ENCODE measurements at places on chromosomes 7 and 10. TPM values are rescaled to one million over a fixed set of nuclear protein-coding genes. Genes with fewer than 3 reads are reported as not detected.

DNA sequence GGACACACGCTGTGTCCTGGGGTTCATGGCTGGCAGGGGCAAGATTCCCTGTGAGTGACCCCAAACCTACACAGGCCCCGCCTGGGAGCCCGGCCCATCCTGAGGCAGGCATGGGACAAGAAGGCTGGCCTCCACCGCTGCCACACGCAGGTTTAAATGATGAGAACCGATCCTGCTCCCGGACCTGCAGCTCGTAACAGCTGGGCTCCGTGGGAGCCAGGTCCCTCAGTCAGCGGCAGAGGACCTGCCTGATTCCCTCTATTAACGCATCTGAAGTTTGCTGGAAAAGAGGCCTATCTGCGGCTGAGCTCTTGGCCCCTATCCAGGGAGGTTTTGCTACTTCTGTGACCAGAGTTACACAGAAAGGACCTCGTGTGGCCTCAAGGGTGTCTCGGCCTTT, 112.3 kb downstream of the VIPR2 start:
- DNase-seq = no peak

Gene RBP4
- not detected for total RNA-seq

GRCh38 chr10:22959950-22960349, 32.1 kb downstream of the ARMC3 start:
- DNase-seq = no peak

- no peak for DNase-seq
Measured at GRCh38 chr10:80580638-80581468, 43.2 kb downstream of the SH2D4B start.

DNA sequence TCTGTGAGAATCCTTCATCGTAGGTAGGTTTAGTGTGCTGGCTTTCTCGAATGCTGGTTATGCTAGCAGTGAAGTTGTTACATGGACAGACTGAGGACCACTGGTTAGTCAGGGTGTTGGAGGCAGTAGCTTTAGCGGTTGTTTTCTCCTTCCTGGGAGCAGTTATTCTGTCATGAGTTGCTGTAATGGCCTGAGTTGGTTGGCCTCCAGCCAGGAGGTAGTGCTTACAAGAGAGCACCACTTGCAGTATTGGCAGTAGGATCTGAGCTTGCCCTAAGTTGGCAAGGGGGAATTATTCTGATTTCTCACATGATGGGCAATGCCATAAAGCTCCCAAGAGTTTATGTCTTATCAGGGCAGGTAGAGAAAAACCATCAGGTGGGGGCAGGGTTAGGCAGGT, 58.0 kb downstream of the IPMK start:
- no peak for DNase-seq

GRCh38 chr10:58438340-58438871, 53.2 kb downstream of the TFAM start:
- DNase-seq = no peak

Gene BTBD16
- total RNA-seq = not detected

DNA sequence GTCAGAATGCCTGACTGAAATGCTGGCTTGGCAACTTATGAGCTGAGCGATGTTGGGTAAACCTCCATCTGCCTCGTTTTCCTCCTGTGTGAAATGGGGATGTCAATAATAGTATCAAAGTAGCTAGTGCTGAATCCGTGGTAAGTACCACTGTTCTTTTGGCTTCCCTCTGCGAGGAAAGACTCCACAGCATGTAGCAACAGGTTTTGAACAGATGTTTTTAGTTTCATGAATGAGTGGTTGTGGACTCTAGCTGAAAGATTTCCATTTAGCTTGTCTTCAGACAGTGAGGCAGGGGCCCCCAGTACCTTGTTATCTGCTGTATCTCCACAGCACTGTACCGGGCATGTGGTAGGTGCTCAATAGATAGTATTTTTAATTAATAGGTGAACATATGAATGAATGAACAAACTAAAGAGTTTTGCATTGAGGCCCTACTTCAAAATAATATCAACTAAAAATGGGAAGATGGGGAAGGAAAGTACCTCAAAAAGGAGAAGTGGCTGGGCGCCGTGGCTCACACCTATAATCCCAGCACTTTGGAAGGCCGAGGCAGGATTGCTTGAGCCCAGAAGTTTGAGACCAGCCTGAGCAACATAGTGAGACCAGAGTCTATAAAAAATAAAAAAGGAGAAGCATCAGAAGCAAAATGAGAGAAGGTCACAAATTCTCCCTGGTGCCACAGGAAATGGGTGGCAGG, 5.6 kb upstream of the DLG5 start:
- no peak for DNase-seq

Gene RADIL
- 0.08 TPM for total RNA-seq

Gene DNAJC30
- total RNA-seq = 13.4 TPM

Measured in naive thymus-derived CD4-positive, alpha-beta T cell (primary cell).